MM.1S (cell line): ENCODE measurements at places on chromosomes 2 and 18.

GRCh38 chr2:150126839-150127238 lies 360.6 kb downstream of the RND3 start:
- peak; percentile 21 for DNase-seq

GRCh38 chr2:226772389-226773179 lies 27.0 kb downstream of the IRS1 start:
- peak; percentile 99 for DNase-seq

DNA sequence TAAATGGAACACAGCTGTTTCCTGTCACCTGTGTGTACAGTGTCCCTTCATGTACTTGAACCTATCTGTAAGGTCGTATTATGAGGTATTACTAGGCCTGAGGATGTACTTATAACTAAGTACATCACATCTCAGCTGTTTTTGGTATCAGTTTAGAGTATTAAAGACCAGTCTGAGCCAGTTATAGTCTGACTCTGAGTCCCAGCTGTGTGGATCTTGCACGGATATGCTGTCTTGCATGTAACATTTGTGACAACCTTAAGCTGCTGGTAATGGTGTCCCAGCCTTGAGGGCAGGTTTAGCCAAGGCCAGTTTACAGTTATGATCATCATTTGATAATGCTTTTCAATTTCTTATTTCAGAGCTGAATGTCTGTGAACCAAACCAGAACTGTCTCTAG lies 496.3 kb downstream of the SLC4A3 start:
- DNase-seq, result no peak

DNA sequence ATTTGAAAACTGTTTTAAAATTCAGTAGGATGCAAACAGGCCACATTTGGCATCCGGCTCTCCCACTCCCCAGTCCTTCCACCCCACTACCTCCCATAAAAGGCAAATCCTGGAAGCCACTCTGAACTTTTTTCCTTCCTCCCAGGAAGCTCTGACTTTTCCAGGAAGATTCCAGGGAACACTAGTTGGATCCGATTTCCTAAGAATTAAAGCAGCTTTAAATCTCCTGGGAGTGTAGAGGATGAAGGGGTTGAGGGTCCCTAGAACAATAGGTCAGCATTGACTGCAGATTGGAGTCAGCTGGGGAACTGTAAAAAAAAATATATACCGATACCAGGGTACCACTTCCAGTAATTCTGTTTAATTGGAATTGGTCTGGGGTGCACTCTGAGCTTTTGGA lies 76.9 kb downstream of the CRIM1 start:
- DNase-seq, result no peak

DNA sequence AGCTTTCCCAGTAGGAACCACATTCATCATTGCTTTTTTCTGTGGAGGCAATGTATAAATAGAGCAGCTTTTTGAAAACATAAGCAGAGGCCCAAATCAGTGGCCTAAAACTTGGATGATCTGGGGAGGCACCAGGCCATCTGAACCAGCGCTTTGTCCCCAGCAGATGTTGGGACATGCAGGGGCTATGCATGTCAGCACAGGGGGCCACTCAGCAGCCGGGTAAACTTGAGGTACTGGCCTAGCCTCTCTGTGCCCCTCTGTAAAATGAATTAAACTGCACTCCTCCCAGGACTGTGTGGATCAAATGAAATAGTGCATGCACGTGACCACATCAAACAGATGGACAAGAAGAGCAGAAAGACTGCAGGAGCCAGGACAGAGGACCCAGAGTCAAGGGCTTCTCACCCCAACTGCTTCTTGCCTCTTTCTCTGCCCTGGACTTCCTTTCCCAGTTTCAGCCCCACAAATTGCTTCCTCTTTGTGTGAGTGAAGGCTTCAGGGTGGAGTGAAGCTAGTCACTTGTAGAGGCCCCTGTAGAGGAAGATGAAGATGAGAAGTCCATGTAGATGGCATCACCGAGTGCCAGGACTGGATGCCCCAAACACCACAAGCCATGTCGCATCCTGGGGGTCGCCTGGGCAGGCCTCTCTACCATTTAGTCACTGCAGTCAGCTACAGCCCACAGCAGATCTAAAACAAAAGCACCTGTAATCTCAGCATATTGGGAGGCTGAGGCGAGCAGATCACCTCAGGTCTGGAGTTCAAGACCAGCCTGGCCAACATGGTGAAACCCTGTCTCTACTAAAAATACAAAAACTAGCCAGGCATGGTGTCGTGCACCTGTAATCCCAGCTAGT lies 53.2 kb downstream of the IMPA2 start:
- DNase-seq, result no peak

DNA sequence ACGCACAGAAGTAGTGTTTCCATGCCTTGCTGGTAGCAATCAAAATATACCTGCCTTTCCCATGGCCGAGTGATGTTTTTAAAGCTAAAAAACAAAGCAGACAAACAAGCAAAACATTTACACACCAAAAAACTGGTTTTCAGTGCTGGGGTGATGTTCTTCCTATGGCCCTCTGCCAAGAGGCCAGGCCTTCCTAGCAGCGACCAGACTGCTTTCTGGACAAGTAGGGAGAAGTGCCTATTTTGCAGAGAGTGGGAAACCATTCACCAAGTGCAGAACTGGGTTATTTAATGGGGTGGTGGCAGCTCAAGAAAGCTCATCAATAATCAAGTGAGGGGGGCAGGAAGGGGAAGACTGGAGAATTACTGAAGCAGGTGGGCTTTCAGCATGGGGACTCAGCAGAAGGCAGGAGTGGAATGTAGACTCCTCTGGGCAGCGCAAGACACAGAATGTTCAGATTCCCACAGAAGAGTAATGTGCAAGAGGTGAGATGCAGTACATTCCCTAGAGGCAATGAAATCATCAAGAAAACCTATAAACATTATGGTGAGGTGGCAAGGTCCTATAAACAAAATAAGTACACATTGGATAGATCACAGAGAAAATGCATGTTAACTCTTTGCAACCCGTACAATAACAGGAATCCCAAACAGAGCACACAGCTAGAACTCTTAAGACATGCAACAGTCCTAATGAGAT lies 44.0 kb downstream of the CPO start:
- DNase-seq, result no peak

GRCh38 chr2:160720098-160720497 lies 226.5 kb upstream of the RBMS1 start:
- no peak for DNase-seq

DNA sequence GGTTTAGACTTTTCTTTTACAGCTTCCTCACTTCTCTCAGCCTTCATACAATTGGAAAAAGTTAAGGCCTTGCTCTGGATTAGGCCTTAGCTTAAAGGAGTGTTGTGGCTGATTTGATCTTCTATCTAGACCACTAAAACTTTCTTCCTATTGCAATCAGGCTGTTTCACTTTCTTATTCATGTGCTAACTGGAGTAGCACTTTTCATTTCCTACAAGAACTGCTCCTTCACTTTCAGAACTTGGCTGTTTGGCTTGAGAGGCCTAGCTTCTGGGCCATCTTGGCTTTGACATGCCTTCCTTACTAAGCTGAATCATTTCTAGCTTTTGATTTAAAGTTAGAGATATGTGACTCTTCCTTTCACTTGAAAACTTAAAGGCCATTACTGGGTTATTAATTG lies 114.3 kb downstream of the ARHGEF4 start:
- peak; percentile 59 for DNase-seq

DNA sequence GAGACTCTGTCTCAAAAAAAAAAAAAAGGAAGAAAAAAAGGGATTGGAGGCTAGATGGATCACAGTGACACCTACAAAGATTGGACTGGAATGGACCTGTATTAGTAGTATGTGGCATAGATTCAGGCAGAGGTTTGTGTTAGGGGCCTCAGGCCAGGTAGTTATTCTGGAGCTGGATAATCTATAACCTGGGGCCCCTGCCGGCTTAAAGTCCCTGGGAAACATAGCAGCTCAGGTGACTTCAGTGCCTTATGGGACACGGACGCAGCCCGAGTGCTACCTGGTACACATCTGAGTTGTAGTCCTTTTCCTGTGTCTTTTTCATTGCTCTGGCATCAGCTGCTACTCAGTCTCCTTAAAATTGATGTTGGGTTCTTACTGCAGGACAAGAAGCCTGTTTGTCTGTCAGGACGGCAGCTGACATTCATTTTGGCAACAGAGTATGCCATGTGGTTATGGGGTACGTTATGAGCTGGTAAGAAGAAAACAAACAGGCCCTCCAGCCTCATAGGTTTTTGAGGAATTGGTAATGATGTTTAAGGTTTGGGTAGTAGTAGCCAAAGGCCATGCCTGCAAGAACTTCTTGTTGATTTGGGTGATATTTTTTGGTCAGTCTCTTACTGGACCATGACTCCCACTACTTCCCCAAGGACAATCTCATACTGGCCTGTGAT lies 27.8 kb downstream of the AGFG1 start:
- no peak for DNase-seq

DNA sequence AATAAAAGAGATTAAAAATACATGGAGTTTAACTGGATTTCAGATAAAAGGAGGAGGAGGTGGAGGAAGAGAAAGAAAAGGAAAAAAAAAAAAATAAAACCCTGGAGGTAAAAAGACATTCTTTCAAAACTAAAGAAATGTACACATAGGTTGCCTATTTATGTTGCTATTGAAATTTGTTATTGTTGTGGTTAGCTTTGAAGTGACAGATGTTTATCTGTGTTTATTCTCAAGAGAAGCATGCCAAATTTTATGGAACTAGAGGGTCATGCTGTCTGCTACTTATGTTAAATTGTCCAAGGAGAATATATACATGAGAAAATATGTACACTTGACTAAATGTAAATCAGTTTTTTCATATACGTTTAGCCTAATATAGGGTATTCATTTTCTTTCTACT lies 653.2 kb downstream of the DCDC2C start:
- no peak for DNase-seq

- DNase-seq, result peak; percentile 48
These were observed 37.9 kb downstream of the MTERF4 start for GRCh38 chr2:241064008-241064801.

- no peak for DNase-seq
These were observed 775.5 kb downstream of the RNF144A start for GRCh38 chr2:7692657-7693161.

- DNase-seq, result no peak
These were observed 602 bp upstream of the ADAM17 start for GRCh38 chr2:9556121-9556743.

GRCh38 chr18:51726614-51727013 lies 529.1 kb upstream of the MEX3C start:
- DNase-seq, result peak; percentile 9

DNA sequence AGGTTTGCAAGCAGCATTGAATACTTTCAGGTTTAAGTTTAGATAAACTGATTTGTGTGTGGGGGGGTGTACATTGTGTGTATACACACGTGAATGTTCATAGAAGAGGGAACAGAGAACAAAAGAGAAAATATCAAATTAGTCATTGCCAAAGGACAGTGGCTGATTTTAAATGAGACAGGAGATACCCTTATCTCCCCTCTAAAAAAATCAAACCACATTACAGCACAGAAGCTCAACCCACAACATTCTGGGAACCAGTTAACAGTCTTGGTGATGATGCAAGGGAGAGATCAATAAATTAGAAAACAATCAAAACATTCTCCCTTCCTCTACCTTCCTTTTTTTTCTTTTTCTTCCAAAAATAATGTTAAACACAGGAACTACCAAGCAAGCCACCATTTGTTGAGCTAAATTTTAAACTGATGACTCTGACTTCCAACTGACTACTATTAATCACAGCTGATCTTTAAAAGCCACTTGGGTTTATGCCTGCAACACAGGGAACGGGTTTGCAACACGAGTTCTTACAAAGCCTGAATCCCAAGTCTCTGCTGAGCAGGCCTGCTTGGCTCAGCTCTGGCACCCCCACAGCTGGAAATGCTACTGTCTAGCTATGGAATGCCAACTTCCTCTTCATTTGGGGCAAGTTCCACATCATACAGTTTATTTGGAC lies 119.2 kb upstream of the ACVR1C start:
- DNase-seq, result no peak

- DNase-seq, result no peak
These were observed 29.1 kb downstream of the FAM178B start for GRCh38 chr2:96957244-96957643.

DNA sequence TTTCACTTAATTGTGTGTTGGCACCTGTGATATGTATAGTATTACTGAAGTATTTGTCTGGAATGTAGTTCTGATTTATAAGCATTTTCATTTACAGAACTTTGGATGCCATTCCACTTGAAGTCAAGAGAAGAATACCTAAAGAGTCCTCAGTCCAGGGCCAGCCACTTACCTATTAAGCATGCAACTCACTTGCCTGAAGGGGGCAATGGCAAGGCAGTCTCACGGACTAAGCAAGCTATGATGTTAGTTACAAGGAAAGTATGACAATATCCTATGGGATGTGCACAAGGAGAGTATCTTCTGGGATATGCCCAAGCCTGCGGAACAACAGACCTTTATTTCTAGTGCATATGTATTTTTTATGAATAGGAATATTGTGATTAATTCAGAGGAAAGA lies 369.4 kb upstream of the GCFC2 start:
- no peak for DNase-seq

GRCh38 chr2:168422584-168422983 lies 33.5 kb upstream of the CERS6 start:
- no peak for DNase-seq

- no peak for DNase-seq
These were observed 369.5 kb upstream of the CELF4 start for GRCh38 chr18:37935086-37935485.

GRCh38 chr2:188940171-188940570 lies 34.0 kb upstream of the COL3A1 start:
- DNase-seq, result no peak

GRCh38 chr2:172234716-172235691 lies 132.3 kb upstream of the DLX2 start:
- DNase-seq, result no peak

- peak; percentile 87 for DNase-seq
These were observed 222.3 kb downstream of the SH3RF3 start for GRCh38 chr2:109351164-109351756.

DNA sequence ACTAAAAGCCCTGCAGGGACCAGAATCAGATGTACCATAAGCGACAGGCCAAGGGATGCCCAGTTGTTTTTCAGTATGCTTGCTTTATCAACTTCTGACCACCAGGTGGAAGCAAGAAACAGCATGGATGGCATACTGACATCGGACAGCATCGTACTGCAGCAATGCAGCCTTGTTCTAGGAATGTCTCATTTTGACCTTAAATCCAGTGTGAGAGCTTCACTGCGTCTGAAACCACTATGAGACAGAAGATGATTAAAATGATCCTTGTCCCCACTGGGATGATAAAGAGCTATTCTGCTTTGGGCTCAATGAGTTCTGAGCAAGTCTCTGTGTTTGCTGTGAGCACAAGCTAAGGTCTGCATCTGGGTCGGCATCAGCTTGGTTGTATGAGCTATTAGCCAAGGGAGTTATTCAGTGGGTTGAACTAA lies 54.3 kb downstream of the CDK15 start:
- DNase-seq, result peak; percentile 77

- DNase-seq, result no peak
These were observed 120.1 kb downstream of the LRP1B start for GRCh38 chr2:142010477-142011270.

GRCh38 chr2:170813611-170814532 lies 2.8 kb upstream of the GAD1 start:
- DNase-seq, result peak; percentile 39

DNA sequence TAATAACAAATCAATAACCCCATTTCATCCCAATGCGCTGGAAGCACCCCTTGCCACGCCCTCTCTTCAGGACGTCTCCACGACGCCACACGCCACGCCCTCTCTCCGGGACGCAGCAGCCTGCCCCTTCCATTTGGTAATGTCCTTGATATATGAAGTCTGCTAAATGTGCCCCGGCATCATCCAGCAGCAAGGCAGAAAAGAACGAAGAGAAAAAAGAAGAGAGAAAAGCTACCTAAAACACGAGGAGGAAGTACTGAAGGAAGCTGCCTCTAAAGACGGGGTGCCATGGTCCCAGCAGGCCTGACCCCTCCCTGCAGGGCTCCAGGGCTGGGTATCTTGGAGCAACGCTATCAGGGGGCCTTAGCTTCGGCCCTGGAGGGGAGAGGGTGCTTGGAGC lies 41.8 kb downstream of the CNGA3 start:
- DNase-seq, result no peak
